ENCODE measurements at places on chromosomes 5 and 9. TPM values are rescaled to one million over a fixed set of nuclear protein-coding genes. Genes with fewer than 3 reads are reported as not detected.

The SLC27A6 gene
- total RNA-seq, result not detected

The ADAMTS13 gene
- 0.40 TPM for total RNA-seq

The IFNA10 gene
- total RNA-seq, result not detected

The LRRC19 gene
- total RNA-seq, result not detected

The AQP3 gene
- total RNA-seq, result 2.6 TPM
